Cerebellum (tissue), 4 donors: ENCODE measurements at places on chromosomes 5 and 9. TPM values are rescaled to one million over a fixed set of nuclear protein-coding genes. Genes with fewer than 3 reads are reported as not detected.

Gene TLX3
- total RNA-seq = 5.2 TPM

Gene PAEP
- total RNA-seq = not detected

- DNase-seq = no peak
Observed at GRCh38 chr5:77231471-77232138, 21.1 kb downstream of the PDE8B start.

DNA sequence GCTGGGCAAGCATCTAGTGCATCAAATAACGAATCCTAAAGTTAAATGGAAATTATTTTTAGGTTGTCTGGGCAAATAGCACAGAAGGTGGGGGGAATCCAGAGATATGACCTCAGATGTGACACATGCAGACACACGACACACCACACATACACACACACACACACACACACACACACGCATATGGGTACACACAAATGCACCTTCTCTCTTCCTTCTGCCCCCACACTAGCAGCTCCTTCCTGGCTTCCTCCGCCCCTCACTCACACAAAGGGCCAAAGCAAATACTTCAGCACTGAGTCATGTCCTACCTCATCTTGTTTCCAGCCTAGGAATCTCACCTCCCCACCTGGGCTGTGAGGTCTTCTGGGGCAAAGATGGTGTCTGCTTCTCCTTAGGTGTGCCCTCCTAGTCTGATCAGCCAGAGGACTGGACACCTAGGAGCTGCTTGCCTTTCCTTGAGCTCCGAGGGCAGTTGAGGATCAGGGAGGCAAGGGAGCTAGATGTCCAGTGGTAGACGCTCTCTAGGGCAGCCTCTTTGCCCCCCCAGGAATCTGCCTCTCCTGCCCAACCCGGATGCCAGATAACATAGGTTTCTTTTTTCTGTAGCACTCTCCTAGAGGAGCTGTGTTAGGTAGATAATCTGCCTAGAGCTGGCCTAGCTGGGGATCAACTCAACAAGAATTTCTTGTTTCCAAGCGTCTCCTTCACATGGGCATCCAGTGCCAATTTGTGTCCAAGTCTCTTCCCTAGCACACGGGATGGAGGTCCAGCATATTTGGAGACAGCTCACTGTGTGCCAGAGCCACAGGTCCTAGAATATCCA is 14.3 kb upstream of the JADE2 start:
- DNase-seq = no peak

Gene JMY
- 27.0 TPM for total RNA-seq

Gene ITGA2
- total RNA-seq = 1.1 TPM
